ENCODE measurements at places on chromosomes 7 and 10. TPM values are rescaled to one million over a fixed set of nuclear protein-coding genes. Genes with fewer than 3 reads are reported as not detected.

The SVIL gene
- 26.1 TPM for total RNA-seq

The LUC7L2 gene
- 76.2 TPM for total RNA-seq

The HYCC1 gene
- total RNA-seq, result 45.6 TPM

The MOGAT3 gene
- total RNA-seq, result not detected

The ADAMTS14 gene
- total RNA-seq, result 6.5 TPM

The OR2A5 gene
- total RNA-seq, result not detected

The PLXDC2 gene
- total RNA-seq, result 79.2 TPM

The TAS2R4 gene
- 3.6 TPM for total RNA-seq

The LRRC4 gene
- 2.4 TPM for total RNA-seq

The LIPK gene
- not detected for total RNA-seq

The IGF2BP3 gene
- total RNA-seq, result not detected

The FAM241B gene
- 0.59 TPM for total RNA-seq

The HABP2 gene
- total RNA-seq, result not detected

The MIOS gene
- 57.6 TPM for total RNA-seq

The RAB19 gene
- not detected for total RNA-seq

The TSPAN33 gene
- total RNA-seq, result 4.2 TPM

The ERVW-1 gene
- total RNA-seq, result not detected

The STEAP1B gene
- 4.2 TPM for total RNA-seq

The TSPAN13 gene
- 11.7 TPM for total RNA-seq

The GPC2 gene
- 1.6 TPM for total RNA-seq

The UCMA gene
- not detected for total RNA-seq

The LMOD2 gene
- not detected for total RNA-seq

The PTER gene
- 15.5 TPM for total RNA-seq

The EPO gene
- not detected for total RNA-seq

The ANXA8 gene
- 3.5 TPM for total RNA-seq

All from tibial nerve (tissue), 4 donors.